ENCODE measurements at places on chromosomes 5 and 9. TPM values are rescaled to one million over a fixed set of nuclear protein-coding genes. Genes with fewer than 3 reads are reported as not detected.

DNA sequence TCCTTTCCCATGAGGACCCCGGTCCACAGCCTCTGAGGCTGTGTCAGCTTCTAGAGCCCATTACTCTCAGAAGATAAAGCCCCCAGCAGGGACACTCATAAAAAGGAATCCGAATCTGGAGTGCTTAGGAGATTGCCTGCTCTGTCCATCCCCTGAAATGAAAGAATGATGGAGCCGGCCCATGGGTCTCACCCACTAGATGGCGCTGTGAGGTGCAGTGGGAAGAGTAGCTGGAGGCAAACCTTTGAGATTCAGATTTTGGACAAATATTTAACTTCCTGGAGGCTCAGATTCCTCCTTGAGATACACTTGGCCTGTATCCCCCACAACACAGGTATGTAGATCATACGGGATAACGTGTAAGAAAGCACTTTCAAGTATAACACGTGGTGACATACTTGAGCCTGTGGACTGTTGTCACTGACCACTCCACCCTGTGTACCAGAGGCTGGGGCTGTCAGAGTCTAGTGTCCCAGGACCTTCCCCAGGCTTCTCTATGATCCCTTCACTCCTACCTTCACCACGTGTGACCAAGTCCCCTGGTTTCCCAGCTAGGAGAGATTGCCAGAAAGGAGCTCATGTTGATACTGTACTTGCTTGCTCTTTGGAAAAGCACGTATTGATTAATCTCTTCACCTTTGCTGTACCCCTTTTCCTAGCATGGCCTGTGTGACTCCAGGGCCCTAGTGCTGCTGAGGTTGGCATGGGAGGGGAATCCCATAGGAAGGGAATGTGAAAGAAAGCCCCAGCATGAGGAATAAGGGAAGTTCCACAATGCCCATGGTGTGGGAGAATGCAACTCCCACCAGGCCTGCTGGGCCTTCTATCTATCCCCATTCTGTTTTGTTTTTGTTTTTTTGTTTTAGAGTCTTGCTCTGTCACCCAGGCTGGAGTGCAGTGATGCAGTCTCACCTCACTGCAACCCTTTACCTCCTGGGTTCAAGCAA is 32.1 kb downstream of the TRMO start:
- DNase-seq, result peak; percentile 29

GRCh38 chr5:78760770-78761169 is 112.2 kb upstream of the LHFPL2 start:
- DNase-seq, result no peak

GRCh38 chr5:40383749-40384651 is 295.7 kb upstream of the PTGER4 start:
- DNase-seq, result peak; percentile 82

DNA sequence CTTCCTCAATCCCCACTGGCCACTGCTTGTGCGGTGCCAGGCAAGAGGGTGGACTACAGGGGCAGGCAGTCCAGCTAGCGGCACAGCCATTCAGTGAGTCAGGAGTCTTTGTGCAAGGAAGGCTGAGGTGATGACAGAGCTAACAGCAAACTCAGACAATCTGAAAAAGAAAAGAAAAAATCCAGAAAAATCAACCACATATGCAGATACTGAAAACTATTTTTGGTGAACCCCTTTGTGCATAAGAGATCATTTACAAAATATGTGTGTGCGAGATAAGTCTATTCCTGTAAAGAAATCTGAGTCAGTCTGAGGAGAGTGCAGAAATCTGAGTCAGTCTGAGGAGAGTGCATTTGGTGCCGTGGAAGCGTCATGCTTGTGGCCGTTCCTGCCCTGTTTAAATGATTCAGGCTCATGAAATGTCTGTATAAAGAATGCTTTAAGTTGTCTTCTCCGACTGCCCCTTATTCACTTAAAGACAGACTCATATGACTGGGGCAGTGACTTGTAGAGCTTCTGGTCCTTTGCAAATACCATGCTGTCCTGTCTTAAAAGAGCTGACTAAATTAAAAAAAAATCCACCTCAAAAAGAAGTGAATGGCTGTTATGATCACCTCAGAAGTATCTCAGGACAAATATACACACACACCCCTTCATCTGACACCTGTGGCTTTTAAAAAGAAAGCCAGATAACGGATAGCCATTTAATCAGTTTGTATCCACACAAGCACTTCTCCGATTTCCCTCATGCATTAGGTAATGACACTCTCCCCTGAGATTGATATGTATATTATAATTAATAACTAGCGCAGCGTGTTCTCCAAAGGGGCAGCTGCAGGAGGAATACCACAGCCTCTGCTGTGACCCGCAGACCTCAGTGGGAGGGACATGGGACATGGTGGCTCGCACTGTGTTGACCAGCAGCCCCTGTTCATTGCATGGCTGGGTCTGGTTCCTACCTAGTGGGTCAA is 47.3 kb downstream of the TRIO start:
- DNase-seq, result peak; percentile 94

GRCh38 chr5:117892360-117892759 is 1096.0 kb downstream of the DTWD2 start:
- no peak for DNase-seq

DNA sequence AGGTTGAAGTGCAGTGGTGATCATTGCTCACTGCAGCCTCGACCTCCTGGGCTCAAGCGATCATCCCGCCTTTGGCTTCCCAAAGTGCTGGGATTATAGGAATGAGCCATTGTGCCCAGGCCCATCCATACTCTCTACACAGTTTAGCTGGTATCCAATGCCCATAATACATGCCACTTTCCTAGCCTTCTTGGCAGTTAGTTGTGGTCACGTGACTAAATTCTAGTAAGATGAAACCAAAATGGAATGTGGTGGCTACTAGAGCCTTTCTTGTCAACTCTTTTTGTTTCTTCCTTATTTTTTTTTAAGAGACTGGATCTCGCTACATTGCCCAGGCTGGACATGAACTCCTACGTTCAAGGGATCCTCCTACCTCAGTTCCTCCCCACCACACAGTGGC is 15.3 kb upstream of the KIF27 start:
- peak; percentile 39 for DNase-seq

DNA sequence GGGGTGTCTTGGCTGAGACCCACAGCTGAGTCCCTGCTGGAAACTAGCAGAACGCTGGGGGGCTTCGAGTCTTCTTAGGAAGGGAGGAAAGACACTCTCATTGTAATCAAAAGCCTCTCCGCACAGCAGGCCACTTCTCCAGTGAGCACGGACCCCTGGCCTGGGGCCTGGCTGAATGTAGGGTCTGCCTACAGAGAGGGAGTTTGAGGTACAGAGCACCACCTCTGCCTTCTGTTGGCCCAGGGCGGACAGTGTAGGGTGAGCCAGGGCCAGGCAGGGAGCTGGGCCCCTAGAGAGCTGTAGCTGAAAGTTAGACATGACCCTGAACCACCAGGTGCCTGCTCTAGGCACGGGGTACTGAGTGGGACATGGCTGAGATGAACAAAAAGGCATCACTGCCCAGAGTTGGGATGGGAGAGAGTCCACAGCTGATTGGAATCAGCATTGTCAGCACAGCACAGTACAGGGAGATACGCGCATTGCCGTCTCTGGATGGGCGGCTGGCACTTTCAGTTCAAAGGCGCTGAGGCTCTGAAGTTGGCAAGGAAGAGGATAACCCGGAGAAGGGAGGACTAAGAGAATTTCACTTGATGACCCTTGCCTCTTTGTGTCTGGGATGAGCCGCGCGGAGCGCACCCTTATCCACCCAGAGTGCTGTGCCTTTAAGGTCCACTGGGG is 363 bp upstream of the SLC25A48 start:
- DNase-seq, result peak; percentile 21

GRCh38 chr9:122819326-122819725 is 9.1 kb downstream of the PDCL start:
- no peak for DNase-seq

DNA sequence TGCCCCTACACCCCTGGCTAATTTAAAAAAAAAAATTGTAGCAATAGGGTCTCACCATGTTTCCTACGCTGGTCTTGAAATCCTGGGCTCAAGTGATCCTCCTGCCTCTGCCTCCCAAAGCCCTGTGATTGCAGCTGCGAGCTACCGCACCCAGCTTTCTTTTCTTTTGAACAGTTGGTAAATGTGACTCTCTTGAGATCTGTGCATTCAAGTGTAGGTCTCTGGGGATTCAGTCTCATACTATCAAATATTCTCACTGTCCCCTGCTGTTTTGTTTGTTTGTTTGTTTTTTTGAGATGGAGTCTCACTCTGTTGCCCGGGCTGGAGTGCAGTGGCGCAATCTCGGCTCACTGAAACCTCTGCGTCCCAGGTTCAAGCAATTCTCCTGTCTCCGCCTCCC is 42.3 kb upstream of the CXXC5 start:
- no peak for DNase-seq

- DNase-seq, result no peak
Observed at GRCh38 chr5:169067751-169068173, 233.2 kb downstream of the SLIT3 start.

DNA sequence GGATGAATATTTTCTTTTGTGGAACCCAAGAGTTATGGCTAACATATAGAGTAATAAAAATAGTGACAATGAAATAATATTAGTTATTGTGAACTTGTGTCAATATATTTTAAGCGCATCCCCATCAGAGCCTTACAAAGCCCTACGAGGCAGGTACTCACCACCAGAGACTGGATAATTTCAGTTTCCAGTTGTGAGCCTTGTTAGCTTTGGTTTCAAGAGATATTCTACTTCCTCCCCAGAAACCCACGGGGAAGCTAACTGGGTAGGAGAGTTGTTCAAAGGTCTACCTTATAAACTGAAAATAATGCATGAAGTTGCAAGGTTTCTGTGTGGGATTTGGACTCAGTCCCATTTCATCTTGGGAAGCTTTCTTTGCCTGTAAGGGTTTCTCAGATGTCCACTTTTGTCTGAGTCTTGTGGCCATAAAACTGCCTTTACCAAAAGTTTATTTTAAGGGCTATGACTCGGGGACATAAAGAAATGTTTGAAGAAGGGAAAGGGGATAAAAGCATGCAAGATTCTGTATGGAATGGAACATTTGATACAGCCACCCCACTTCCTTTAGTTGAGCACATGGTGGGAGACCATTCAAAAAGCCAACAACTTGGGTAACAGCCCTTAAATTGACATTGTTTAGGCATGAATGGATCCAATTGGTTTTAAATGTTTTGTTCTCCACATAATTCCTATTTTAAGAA is 57.4 kb upstream of the ANKRD55 start:
- peak; percentile 19 for DNase-seq

DNA sequence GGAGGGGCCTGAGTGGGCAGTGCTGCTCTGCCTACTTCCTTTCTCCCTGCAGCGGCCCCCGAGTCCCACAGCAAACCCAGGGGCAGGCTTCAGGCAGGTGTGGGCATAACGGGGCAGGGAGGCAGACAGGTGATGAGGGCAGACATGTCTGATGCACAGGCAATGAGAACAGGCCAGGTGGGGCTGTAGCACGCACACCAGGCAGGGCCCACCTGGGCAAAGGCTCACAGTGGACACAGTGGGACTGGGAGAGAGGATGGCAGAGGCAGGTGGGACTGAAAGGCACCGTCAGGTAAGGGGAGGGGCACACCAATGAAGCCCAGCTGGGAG is 5.8 kb downstream of the LTC4S start:
- no peak for DNase-seq

GRCh38 chr9:92774274-92774673 is 9.6 kb upstream of the BICD2 start:
- peak; percentile 69 for DNase-seq

- DNase-seq, result no peak
Observed at GRCh38 chr9:19648672-19649071, 140.2 kb downstream of the SLC24A2 start.

DNA sequence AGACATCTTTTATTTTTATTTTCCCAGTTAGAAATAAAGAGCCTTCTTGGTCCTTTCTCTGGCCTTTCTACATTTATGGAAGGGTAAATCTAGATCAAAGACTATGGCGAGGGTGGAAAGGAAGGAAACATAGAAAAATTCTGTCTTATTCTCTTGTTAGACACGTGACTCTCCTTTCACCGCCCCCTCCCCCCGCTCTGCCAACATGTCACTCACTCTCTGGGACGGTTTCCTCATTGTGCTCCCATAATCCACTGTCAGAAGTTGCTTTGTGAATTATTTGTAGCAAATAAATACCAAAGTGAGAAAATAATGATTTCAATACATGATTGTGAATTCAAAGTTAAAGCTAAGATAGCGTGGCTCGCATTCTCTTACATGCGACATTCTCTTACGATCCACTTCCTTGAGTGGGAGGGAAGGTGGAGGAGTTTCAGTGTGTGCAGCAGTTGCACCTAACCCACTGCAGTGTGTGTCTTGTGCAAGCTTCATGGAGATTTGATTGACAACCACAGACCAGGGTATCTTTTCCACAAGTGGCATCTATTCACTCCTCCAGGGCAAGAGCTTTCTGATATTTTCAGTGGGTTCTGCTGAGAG is 423.0 kb upstream of the KIF2A start:
- no peak for DNase-seq

DNA sequence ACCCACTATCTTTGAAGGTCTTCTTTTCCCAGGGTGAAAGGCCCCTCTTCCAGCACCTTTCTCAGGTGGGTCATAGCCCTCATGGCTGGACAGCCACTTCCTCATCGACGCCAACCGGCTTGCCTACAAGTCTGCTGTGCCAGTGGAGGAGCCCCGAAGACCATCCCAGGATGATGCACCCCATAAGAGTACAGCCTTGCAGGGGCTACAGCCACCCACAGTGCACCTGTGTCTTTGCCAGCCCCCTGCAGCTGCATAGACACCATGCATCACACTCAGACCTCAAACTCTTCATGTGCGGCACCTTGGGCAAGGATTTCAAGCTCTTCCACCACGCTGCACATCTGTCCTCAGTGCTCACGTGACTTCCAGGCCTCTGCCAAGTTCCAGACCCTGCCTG is 173.4 kb downstream of the SLF1 start:
- no peak for DNase-seq

DNA sequence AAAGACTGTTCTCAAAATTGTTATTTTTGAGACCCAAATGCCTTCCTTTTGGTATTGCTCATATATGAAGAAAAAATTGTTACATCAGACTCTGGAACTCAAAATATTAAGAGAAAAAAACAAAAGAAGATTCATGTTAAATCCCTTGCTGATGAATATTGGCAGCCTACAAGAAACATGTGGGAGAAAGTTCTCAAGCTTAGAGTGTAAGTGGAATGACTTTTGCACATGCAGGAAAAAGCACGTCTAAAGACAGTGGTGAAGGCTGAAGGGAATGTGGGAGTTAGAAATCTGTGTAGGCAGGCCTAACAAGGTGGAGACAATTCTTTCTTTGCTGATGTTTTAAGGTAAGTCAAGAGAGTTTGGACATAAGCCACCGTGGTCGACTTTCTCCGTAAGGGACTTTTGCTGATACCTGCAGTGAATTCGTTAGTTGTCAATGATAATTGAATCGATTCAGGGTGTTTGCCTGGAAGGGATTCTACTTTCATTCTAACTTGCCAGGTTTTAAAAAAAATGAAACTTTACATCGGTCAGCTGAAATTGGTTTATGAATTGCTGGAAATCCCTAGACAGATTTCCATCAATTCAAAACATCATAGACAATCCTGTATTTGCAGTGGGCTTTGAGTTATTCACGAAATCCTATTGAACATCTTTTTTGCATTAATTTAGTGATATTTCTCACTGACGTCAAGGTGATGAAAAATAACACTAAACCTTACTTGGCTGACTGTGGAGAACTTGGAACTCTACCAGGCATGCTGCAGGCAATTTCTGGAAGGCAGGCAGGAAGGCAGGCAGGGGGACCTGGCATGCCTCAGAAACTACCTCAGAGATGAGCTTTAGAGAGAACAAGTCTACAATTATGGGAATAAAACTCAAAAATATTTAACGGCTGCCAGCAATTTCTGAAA is 359.1 kb upstream of the ADAMTSL1 start:
- no peak for DNase-seq

The FAM120AOS gene
- 25.6 TPM for total RNA-seq

The C5orf63 gene
- total RNA-seq, result 8.3 TPM

The GLRA1 gene
- total RNA-seq, result not detected

The OSMR gene
- 21.2 TPM for total RNA-seq

The TTC23L gene
- total RNA-seq, result 0.20 TPM

The CCDC180 gene
- total RNA-seq, result 0.72 TPM

The SLC25A2 gene
- total RNA-seq, result not detected

The RGS7BP gene
- not detected for total RNA-seq

Measured in RPMI7951 (cell line).